Activated gamma-delta T cell treated with anti-CD3 and anti-CD28 coated beads, Interleukin-2, amount 50 U/mL, for 16 hours (primary cell): ENCODE measurements at places on chromosomes 7 and 10.

DNA sequence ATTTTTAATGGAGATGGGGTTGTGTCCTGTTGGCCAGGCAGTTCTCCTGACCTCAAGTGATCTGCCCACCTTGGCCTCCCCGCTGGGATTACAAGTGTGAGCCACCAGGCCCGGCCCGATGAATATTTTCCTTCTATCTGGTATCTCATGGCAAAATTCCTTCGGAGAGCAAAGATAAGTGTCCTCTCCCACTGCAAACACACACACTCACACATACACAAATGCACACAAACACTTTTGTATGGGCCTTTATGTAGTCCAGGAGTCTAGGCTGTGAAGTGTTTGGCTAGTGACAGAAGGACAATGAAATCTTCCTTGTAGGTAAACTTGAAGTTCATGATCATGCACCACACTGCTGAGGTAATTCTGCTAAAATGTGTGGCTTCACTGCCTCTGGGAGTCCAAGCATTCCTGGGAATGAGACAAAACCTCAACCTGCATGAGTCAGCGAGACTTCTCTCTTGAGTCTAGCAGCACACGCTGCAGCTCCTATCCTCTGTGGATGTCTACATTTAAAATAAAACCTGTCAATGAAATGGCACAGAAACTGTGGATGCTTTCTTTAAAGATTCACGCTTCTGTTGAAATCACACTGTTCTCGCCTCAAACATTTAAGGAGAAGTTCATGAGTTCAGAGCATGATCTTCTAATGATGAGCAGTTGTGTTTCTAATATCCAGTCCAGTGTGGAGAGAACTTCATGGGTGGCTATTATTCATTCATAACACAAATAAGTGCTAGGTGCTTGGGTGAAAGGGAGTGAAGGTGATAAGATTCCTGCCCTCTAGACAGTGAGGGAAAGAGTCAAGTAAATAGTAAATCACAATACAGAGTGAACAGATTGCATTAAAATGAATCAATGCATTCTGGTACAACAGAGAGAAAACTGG is 96.5 kb downstream of the NRP1 start:
- no peak for DNase-seq

DNA sequence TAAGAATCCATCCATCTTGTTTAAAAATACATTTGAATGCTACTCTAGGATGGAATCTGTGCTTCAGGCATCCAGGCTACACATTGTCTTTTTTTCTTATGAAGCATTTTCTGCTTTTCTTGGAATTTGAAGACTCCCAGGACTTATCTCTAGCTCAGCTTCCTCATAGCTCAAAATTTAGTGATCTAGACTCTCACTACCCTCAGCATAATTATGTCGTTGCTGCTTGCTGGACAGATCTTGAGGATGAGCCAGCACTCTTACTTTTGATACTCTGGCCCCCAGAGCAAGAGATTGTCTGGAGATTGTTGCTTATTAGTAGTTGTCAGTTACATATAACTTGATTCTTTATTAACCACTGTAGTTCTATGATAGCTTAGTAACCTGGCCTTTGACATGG is 83.3 kb upstream of the FGL2 start:
- no peak for DNase-seq

- DNase-seq: peak; percentile 67
Measured at GRCh38 chr10:79027147-79028055, 41.4 kb upstream of the ZMIZ1 start.

DNA sequence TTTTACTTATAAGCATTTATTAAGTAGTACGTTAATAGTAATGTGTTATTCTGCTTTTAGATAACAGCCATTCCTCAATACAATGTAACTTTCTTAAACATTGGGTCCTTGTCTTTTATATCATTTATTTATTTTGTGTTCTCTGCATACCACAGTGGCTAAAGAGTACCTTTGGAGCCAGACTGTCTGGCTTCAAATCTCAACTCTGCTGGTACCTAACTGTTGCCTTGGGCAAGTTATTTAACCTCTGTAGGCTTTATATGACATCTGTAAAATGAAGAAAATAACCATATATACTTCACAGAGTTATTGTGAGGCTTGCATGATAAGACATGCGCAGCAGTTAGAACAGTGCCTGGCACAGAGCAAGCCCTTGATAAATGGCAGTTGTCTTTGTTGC is 397.6 kb downstream of the MDFIC start:
- no peak for DNase-seq

GRCh38 chr7:131011976-131012375 is 278.0 kb upstream of the KLF14 start:
- no peak for DNase-seq

- no peak for DNase-seq
Measured at GRCh38 chr7:118202061-118202460, 18.1 kb downstream of the LSM8 start.

DNA sequence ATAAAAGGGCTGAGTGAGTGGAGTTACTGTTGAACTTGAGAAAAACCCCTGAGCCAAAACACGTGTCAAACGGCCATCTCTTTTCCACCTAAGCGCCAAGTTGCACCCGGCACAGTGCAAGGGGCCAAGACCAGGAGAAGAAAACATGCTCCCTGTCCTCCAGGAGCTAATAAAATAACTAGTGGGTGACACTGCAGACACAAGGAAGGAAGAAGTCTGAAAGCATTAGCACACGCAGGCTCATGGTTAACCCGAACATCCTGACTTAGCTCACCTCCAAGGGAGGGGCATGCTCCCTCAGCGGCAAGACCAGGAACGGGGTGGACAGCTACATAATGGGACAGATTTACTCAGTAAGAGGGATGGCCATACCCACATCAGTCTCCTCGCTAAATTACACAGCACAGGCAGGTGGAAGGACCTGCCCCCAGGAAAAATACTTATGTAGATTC is 65.0 kb downstream of the PIP4K2A start:
- DNase-seq: no peak

GRCh38 chr7:45660901-45661211 is 86.7 kb downstream of the ADCY1 start:
- no peak for DNase-seq

DNA sequence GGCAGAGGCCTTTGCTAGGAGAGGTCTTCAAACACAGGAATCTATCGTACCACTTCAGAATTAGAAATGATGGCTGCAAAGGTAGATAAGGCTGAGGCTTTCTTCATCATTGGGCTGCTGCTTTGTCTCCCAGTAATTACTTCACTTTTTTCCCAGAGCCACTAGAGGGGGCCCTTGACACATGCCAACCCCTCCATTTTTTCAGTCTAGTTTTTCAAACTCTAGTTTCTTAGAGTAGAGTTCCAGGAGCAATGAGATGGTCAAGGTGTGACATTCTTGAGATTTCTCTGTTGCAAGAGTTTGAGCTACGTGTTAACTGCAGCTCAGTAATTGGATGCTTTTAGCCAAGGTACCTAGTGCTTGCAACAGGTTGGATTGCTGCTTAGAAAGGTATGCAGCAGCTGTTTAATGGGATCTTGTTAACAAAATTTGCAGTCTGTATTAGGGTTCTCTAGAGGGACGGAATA is 33.8 kb upstream of the RBM20 start:
- peak; percentile 40 for DNase-seq

GRCh38 chr7:135976312-135977006 is 700 bp downstream of the MTPN start:
- peak; percentile 7 for DNase-seq

DNA sequence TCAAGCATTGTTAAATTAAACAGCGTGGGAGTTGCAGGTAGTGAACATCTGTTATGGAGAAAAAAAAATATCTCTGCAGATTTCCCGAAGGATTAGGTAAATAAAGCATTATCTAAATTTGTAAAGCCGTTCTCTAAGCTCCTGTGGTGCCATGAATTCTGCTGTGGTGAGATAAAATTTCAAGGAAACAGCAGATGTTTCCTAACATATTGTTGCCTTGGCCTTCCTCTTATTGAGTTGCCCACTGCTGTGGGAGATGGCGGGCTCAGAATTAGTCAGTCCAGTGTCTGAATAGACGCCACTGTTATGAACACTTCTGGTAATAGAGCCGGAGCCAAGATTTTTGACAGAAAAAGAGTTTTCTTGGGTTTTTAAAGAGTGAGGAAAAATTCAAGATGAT is 82.6 kb upstream of the ELMO1 start:
- DNase-seq: no peak
